Liver (tissue), 10 donors: ENCODE measurements at places on chromosomes 4 and X. TPM values are rescaled to one million over a fixed set of nuclear protein-coding genes. Genes with fewer than 3 reads are reported as not detected.

DNA sequence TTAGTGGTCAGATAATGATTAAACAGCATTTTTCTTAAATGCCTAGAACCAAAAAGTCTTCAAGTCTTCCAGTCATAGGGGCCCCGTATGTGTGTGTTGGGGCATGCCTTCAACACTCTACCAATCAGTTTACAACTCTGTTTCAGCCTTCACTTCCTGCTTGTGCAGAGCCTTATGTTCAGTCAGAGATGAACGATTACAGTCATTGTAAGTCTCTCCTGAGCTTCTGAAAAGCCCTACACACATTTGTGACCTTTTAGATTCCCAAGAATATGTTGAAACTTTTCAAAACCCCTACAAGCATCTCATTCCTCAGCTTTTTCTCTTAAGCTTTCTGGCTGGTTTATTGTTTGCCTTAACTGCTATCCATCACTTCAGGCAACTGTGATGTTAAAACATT, 591.2 kb downstream of the ZNF674 start:
- no peak for DNase-seq

DNA sequence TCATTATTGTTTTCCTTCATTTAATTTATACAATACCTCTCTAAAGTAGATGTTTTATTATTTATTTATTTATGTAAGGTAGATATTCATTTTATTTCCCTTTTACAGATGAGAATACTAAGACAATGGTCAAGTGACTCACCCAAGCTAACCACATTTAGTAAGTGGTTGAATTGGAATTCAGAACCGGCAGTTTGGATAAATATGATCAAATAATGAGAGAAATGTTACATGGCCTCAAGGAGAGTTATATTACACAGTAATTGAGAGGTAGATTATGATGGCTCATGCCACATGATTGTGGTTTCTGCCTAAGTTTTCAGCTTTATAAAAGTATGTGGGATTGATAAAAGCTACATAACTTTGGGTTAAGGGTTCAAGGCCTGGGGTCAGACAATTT, 239.4 kb upstream of the BOD1L1 start:
- no peak for DNase-seq

GRCh38 chrX:72479324-72480274, 93.0 kb downstream of the HDAC8 start:
- DNase-seq: no peak

DNA sequence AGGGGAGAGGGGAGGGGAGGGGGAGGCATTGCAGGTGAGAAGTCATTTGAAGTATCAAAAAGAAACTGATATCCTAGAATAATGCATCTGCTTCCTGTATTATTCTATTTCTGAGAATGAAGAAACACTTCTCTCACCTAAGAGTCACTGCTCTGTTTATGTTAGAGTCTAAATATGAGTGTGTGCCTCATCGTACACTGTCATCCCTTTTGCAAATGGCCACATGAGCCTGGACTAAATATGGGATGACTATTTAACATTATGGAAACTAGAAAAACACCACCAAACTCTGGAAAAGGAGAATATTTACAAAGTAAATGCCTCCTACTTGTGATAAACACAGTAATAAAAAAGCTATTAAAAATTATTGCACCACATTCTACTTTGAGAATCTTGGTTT, 146.4 kb upstream of the NOCT start:
- DNase-seq: no peak

DNA sequence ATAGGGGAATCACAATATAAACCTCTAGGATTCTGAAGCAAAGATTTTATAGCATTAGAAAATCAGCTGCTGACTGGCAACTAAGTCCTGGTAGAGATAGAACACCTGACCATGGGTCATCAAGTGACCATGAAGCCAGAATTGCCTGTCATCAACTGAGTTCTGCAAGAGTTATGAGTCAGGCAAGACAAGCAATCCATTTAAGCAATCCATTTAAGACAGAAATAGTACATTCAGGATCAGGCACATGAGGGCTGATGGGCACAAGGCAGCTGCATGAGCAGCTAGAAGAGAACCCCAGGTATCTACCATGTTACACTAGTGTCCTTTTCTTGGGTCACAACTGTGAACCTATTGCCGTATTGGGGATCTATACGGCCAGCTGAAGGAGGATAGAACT, 98.9 kb downstream of the SPRY1 start:
- no peak for DNase-seq

DNA sequence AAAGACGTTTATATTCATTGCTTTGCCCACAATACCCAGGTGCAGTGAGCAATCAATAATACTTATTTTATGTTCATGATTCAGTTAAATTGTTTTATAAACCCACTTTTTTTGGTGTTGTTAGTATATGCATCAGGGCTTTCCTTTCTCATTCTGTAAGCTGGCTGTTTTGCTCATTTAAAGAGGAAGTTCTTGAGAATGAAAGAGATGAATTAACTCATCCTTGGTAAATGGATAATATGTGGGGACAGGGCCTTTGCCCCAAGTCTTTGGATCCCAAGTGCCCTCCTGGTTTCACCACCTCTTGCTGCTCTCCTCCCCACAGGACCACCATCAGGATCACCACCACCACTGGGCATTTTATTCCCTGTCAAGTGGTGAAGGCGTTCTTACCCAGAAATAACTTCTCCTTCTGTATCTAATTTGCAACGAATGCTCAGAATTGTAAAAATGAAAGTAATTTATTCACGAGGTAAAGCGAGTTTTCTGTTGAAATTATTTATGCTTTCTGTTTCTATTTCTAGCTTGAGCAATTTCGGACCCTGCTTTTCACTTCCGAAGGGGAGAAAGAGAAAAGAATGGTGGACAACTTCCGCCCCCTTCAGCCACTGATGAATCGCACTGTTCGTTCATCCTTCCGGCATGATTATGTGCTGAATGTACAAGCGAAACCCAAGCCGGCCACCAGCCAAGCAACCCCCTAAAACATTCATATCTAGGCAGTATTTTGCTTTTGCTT, 8.2 kb upstream of the ZRSR2 start:
- DNase-seq: no peak

- DNase-seq: no peak
Measured at GRCh38 chrX:118614150-118614549, 113.3 kb upstream of the IL13RA1 start.

The CSTF2 gene
- 11.8 TPM for total RNA-seq

DNA sequence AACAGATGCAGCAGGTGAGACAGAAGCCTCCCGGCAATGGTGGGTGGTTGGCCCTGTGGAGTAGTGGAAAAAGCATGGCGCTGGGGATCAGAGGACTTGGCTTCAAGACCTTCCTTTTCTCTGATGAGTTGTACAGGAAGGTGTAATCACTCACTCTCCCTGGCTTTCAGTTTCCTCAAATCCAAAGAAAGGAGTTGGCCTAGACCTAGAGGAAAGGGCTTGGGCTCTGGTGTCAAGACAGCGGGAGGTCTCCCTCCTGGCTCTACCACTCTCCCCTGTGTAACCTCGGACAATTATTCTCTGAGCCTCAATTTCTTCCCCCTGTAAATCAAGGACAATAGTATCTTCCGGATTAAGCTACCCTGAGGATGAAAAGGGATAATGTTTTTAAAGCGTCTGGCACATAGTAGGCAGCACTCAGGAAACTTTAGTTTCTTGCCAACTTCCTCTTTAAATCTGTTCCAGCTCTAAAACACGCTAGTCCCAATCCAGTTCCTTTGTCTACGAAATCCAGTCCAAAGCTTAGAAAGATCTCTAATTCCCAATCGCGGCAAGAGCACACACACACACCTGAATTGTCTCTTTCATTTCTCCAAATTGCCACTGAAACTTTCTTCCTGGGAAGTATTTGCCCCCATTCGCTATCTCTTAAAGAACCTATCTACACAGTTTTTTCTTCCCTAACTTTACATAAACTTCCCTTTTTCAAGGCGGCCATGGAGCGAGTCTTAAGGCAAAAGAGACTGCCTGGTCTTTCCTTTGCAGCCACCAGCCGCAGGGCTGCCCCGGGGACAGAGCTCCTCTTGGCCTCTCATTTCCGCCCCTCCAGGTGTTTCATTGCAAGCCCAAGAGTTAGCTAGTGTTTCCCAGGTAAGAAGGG, 29.9 kb upstream of the GPC4 start:
- DNase-seq: no peak

DNA sequence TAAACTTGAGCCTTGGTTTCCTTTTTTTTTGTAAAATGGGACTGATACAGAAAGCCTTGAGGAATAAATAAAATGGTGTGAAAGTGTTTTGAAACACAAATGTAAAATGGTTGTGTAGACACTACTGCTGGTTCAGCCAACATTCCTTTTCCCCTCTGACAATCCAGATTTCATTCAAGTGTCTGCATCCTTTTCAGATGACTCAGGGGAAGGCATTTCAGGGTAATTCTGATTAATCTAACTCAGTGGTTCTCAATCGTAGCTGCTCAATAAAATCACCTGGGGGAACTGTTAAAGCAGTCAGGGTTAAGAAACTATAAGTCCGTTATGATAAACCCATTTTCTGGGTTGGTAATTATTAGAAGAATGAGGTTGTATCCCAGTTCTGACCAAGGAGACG, 4.6 kb downstream of the ARHGAP10 start:
- no peak for DNase-seq

- DNase-seq: no peak
Measured at GRCh38 chr4:173039617-173040577, 128.7 kb upstream of the GALNT7 start.

DNA sequence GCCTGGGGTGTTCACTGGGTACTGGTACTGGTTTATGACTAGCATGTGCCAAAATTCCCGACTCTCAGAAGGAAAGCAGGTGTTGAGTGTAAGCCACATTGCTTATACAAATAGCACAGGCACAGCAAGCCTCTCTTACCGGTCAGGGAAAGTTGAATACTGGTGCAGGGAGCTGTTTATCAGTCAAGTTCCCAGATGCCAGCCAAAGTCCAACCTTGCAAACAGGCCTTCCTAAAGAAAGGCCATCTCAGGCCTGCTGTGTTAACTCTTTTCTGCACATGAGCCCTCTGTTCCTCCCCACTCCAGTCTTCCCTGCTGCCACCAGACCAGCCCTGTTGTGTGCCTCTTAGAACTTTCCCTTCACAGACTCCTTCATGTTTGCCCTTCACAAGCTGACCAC, 34.2 kb downstream of the PKD2 start:
- no peak for DNase-seq

DNA sequence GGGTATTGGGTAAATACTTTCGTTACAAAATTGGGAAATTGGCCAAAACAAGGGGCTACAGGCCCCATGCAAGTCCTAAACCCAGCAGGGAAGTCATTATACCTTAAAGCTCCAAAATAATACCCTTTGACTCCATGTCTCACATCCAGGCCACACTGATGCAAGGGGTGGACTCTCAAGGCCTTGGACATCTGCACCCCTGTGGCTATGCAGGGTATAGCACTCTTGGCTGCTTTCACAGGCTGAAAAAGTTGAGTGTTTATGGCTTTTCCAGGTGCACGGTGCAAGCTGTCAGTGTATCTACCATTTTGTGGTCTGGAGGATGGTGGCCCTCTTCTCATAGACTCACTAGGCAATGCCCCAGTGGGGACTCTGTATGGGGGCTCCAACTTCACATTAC, 326.5 kb downstream of the TEX13C start:
- DNase-seq: no peak

- DNase-seq: no peak
Measured at GRCh38 chrX:39823854-39824253, 273.9 kb downstream of the BCOR start.

The SERTM2 gene
- 0.09 TPM for total RNA-seq

DNA sequence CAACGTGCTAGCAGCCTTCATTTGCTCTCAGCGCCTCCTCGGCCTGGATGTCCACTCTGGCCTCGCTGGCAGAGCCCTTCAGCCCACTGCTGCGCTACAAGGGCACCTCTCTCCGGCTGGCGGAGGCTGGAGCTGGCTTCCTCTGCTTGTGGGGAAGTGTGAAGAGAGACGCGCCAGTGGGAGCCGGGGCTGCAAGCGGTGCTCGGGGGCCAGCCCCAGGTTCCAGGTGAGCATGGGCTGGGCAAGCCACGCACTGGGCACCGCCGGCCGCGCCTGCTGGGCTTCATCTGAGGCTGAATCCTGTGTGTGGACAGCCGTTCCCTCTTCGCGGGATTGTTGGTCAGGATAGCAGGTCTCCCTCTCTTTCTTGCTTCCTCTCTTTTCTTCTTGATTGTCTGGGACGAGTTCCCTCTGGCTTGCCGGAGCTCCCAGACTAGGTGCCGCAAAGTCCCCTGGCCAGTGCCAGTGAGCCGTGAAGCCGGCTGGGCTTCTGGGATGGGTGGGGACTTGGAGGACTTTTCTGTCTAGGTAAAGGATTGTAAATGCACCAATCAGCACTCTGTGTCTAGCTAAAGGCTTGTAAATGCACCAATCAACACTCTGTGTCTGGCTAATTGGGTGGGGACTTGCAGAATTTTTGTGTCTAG, 165.0 kb downstream of the HEPH start:
- DNase-seq: no peak

DNA sequence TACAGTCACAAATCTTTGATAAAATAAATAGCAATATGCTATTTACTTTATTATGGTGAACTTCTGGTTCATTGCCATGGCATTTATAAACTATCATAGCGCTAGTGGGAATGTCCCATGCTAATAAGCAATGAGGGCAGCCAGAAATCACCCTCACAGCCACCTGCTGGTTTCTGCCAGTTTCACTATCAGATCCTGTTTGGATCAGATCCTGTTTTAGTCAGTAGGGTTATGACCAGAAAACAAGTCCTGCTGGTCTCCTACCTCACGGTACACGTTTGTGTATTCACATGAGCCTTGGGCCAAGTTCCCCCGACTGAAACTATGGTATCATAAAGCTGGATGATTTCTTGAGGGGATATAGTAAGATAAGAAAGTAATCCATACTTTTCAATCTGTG, 17.7 kb downstream of the FOXR2 start:
- no peak for DNase-seq

DNA sequence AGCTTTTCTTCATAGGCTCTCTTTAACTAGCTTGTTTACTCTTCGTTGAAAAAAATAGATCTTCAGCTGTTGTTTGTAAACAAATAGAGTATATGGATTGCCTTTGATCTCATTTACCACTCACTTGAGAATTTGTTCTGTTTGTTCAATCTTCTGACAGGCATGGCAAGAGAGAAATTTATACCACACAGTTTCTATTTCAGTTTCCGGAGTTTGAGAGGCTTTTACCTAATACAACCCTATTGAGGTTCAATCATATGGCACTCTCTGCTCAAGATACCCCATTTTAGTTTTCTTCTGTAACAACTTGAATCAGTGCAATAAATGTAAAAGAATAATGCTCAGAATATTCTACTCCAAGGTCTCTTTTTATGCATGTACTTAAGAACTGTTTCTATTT, 148.0 kb downstream of the EMCN start:
- DNase-seq: no peak

DNA sequence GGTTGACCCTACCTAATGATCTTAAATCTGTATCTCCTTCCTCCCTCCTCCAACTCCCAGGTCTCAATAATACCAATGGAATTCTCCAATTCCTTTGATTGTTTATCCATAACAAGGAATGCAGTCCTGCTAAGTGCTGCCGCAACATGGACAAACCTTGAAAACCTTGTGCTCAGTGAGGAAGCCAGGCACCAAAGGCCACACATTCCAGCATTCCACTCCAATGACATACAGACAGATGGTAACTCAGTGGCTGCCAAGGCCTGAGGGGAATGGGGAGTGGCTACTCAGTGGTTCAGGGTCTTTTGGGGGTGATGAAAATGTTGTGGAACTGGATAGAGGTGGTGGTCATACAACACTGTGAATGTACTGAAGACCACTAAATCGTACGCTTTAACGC, 10.4 kb downstream of the HAUS7 start:
- no peak for DNase-seq

The KLB gene
- 31.0 TPM for total RNA-seq
